Stimulated activated CD4-positive, alpha-beta T cell treated with anti-CD3 and anti-CD28 coated beads, Interleukin-12 subunit alpha, Interleukin-12 subunit beta, amount 100 ng/mL, for 4 hours (primary cell): ENCODE measurements at places on chromosomes 7 and 10.

GRCh38 chr7:135772639-135773222, 24.1 kb upstream of the FAM180A start:
- DNase-seq = no peak

GRCh38 chr7:138579136-138579535, 119.1 kb downstream of the TRIM24 start:
- DNase-seq = no peak

DNA sequence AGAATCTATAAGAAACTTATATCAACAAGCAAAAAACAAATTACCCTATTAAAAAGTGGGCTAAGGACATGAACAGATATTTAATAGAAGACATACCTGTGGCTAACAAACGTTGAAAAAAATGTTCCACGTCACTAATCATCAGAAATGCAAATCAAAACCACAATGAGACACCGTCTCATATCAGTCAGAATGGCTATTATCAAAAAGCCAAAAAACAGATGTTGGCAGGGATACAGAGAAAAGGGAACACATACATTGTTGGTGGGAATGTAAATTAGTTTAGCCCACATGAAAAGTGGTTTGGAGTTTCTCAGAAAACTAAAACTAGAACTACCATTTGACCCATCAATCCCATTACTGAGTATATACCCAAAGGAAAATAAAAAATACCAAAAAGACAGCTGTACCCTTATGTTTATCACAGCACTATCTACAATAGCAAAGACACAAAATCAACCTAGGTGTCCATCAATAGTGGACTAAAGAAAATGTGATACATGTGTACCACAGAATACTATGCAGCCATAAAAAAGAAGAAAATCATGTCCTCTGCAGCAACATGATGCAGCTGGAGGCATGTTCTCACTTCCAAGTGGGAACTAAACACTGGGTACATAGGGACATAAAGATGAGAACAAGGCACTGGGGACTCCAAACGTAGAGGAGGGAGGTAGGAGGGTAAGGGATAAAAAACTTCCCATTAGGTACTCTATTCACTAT, 83.8 kb upstream of the TMEM168 start:
- DNase-seq = no peak

DNA sequence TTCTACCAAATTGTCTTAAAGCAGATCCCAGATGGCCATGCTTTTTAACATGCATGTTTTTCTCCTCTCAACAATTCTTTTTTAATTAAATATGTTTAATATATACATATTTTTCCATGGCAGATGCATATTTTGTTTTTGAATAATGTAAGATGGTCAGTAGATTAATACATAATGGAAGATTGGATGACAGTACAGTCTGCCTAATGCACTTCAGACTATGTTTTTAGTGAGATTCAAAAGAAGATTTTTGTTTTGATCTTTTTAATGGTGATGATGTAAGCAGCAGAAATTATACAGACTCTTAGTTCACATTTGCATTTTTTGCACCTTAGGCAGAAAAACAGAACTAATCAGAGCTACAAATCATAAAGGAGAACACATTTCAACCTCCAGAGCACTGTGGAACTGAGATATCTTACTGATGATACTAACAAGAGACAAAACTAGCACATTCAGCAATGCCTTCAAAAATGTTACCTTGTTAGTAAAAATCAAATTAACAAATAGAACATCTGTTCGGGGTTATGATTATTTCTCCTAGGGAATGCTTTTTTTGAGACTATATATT, 203.4 kb downstream of the PHF14 start:
- DNase-seq = no peak

GRCh38 chr7:95470452-95470851, 15.3 kb upstream of the ASB4 start:
- no peak for DNase-seq

GRCh38 chr10:72354356-72355213, at the start of gene DNAJB12:
TSS of gene DNAJB12 (minus strand) at chr10:72354919. CDS start at chr10:72354897, 22 bp downstream.
- peak; percentile 86 for DNase-seq

DNA sequence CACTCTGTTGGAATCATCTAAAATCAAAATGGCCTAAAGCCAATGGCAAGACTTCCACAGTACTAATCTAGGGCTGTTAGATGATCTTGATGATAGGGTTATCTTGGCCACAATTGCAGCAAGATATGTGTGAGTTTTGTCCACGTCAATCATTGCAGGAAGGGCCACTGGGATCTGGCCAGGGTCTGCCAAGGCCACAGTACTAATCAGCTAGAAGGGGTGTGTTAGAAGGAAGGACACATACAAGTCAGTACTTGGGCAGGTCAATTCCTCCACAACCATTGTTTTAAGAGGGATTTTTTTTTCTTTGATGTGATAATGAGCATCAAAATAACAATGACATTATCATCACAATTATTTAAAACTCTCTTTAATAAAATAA, 1.6 kb downstream of the LMOD2 start:
- no peak for DNase-seq

- no peak for DNase-seq
Measured at GRCh38 chr10:70492786-70493659, 14.5 kb downstream of the PALD1 start.

DNA sequence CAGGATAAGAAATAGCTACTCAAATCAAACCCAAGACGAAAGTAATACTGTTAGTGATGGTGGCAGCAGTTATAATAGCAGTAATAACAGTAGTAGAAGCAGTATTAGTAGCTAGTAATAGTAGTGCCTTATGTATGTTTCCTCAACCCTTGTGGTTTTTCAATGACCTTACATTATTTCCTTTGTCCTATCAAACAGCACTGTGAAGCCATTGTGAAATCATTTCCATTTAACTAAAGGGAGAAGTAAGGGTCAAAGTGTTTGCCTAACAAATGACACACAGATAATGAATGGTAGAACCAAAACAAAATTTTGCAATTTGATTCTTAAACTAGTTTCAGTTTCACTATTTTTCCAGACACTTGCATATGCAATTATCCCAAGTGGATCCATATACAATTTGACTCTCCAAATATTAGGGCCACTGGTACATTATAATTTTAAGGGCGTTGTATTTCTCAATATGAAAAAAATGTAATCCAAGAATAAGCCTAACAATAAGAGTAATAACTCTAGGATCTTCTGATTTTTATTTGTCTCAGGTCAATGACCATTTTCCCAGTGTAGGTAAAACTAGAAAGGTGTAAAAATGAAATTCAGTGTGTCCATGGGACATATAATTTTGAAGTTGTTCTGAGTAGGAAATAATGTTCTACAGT, 33.7 kb upstream of the TMEM26 start:
- no peak for DNase-seq

- DNase-seq = no peak
Measured at GRCh38 chr7:66877577-66878300, 43.3 kb upstream of the TMEM248 start.

DNA sequence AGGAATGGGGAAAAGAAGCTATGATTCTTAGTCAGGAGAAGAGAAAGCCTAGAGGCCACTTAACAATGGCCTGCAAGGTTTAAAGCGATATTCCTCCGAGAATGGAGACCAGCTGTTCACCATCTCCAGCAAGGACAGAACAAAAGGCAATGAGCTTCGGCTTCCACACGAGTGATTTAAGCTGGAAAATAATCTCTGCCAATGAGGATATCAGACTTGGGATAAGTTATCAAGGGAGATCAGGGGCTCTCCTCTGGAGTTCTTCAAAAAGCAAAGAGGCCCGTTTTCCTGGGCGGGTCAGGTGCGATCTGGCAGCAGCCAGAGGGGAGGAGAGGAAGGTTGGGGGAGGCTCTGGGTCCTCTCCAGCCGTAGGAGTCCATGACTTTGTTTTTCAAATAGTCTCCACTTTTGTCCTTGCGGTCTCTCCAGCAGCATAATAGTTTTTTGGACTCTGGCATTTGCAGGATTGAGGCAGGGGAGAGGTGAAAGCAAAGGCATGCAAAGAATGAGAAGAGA, 211.3 kb downstream of the SKIDA1 start:
- no peak for DNase-seq

DNA sequence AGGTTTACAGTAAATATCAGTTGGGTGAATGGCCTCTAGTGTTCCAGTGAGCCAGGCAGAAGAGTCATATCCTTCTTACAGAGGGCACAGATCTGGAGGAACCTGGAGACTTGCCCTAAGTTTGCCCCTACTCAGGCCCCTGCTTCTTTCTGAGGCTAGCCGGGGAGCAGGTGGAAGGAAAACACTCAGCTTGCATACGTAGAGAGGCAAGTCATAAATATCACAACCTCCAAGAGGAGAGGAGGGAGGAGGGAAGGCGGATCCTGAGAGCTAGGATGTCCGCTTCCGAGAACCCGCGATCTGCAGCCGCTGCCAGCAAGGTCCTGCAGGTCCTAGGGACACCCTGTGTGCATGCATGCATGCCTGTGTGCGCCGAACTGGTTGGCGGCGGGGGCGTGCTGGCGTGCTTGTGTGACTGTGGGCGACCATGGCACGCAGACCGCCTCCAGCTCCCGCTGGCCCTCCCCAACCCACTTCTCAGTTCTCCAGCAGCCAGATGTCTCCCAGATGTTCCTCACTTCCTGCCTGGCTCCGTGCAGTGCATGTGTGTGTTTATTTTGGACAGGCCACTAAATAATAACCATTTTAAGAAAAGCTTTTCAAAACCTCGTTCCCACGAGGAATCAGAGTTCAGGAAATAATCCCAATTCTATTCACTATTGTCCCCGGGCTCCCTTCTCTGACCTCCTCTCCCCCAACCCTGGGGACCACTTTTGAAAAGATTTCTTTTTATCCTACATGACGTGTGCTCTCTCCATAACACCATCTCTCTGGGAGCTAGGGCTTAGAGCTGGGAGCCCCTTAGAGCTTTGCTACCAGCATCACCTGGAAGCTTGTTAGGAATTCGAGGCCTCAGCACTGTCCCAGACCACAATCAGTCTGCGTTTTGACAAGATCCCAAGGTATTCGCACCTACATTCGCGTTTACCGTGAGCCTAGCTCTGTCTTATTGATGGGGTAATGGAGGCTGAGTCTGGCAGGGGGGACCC, 32.4 kb downstream of the UNC5B start:
- no peak for DNase-seq

GRCh38 chr10:36253731-36254130, 611.6 kb upstream of the FZD8 start:
- DNase-seq = no peak

GRCh38 chr7:151871904-151872303, 5.0 kb downstream of the PRKAG2 start:
- no peak for DNase-seq

- no peak for DNase-seq
Measured at GRCh38 chr7:70098133-70098561, 499.9 kb downstream of the AUTS2 start.

- no peak for DNase-seq
Measured at GRCh38 chr7:124330731-124331407, 298.0 kb upstream of the TMEM229A start.

GRCh38 chr7:139626817-139627216, 103.3 kb downstream of the CLEC2L start:
- DNase-seq = no peak
